ENCODE measurements at places on chromosomes 1 and 21. TPM values are rescaled to one million over a fixed set of nuclear protein-coding genes. Genes with fewer than 3 reads are reported as not detected.

DNA sequence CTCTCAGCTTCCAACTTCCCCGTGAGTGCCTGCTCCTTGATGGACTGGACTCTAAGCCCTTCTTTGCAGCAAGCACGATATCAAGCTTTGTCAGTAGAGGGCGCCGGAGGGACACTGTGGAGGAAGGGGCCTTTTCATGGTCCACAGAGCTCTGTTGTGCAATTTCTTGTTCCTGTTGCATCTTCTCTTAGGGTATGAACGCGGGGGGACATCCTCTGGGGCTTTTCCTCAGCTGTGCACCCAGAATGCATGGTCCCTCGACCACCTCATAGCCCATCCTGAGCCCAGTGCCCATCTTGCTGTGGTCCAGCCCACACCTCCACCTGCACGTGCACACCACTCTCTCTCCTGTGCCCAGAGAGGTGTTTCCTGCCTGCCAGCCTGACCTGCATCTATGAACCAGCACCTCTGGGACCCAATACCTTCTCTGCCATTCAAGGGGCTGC, 556.8 kb downstream of the PTPRU start:
- DNase-seq = peak; percentile 88
- no peaks in the 10 kb centered on the region for H3K36me3 ChIP-seq
- peaks cover 8% of the 10 kb centered on the region for H3K27me3 ChIP-seq
- peaks cover 7% of the 10 kb centered on the region for H3K4me1 ChIP-seq

Gene TRIM58
- total RNA-seq = 0.50 TPM

GRCh38 chr1:59497616-59498015, 200.7 kb downstream of the FGGY start:
- no peak overlapping the region for H3K27ac ChIP-seq
- DNase-seq = no peak
- no peak overlapping the region for H3K4me3 ChIP-seq
- peaks cover 6% of the 10 kb centered on the region for H3K4me1 ChIP-seq

- H3K27ac ChIP-seq = no peak overlapping the region
- H3K36me3 ChIP-seq = peaks cover 16% of the 10 kb centered on the region
- no peak overlapping the region for H3K4me3 ChIP-seq
- H3K27me3 ChIP-seq = no peaks in the 10 kb centered on the region
Measured at GRCh38 chr1:149965440-149965839, 28.8 kb upstream of the MTMR11 start.

DNA sequence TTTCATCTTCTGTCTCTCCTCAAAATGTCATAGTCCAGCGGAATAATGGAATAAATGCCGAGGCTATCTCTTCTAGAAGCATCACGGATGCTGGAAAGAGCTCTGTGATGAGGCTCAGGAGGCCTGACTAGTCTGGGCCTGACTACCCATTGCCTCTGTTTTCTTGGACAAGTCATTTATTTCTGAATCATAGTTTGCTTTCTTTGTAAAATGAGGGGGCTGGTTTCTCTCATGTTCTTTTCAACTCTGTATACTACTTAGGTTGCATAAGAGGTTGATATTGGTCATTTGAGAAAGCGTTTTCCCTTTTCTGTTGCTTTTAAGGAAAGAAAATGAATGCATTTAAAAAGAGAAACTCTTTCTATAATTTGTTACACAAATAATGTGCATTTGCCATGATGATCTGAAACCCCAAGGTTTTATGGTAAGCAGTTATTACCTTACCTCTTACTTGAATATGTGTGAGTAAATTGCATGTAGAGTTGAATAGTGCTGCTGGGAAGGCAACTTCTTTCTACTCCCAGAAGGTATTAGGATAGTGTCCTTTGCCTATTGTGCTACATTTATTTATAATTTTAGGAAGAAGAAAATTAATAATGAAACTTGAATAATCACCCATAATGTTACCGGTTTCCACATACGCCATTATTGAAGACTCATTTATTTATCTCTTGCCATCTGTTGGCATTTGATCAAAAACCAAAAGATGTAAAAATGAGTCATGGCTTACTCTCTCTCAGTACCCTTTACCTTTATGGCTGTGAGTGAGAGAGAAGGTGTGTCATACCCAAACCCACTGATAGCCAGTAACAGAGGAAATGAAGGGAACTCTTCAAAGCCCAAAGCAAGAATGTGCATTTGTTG, 179.1 kb downstream of the FASLG start:
- H3K4me3 ChIP-seq = peak overlapping the region; percentile 48
- H3K27ac ChIP-seq = peak overlapping the region; percentile 97
- H3K4me1 ChIP-seq = peaks cover 60% of the 10 kb centered on the region
- H3K27me3 ChIP-seq = no peaks in the 10 kb centered on the region

DNA sequence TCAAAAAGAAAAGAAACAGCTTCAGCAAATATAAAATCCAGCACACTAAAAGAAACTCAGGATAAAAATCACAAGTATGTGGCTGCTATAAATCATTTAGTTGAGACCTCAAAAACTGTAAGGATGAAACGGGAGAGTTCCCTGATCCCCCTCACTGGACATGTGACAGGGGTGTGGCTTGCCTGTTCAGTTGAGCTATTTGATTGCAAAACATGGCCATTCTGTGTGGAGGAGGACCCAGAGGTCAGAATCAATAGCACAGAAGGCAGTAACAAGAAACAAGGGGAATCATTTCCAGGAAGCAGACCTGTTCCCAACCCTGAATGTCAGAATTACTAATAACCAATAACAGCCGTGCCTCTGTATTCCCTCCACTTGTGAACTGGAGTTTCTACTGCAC, 27.9 kb downstream of the RBM11 start:
- no peak overlapping the region for H3K4me3 ChIP-seq
- no peaks in the 10 kb centered on the region for H3K4me1 ChIP-seq
- H3K27ac ChIP-seq = no peak overlapping the region
- peaks cover 7% of the 10 kb centered on the region for H3K27me3 ChIP-seq

DNA sequence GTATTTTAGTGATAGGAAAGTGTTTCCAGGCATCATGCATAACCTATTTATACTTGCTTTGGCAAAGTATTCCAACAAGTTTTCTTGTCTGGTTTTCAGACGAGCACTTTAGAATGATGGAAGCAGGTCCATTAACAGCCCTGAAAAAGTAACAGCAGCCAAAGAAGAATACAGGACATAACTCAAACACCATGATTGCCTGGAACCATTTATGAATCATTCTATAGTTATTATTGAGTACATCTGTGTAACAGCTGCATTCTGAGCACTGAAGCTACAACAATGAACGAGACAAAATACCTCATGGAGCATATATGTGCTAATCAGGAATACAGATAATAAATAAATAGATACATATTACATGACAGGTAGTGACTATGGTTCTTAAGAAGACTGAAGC, 12.6 kb downstream of the IL10RB start:
- H3K27me3 ChIP-seq = no peaks in the 10 kb centered on the region
- H3K27ac ChIP-seq = no peak overlapping the region
- peaks cover 20% of the 10 kb centered on the region for H3K36me3 ChIP-seq
- H3K4me3 ChIP-seq = no peak overlapping the region
- H3K4me1 ChIP-seq = no peaks in the 10 kb centered on the region

All from natural killer cell treated with Interleukin-12 subunit alpha and Interleukin-12 subunit beta and Interleukin-15 and Interleukin-18, amount 100 ng/mL, for 72 hours (primary cell).